ENCODE measurements at places on chromosomes 2 and 18.

DNA sequence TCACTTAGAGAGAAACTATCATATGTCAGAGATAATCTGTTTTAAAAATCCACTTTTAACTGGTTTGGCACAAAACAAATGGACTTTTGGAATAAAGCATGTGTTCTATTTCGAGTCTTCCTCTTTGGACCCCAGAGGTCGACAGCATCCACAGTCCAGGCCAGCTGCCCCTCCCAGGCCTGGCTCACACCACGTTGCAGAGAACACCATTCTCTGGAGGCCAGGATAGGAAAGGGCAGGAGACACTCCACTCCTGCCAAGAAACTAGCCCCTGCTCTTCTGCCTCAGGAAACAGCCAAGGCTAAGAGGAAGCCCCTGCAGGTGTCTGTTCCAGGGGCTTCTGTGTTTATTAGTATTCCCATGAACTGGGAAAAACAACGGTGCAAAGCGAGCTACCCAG, 456.6 kb upstream of the ID2 start:
- DNase-seq = no peak

- DNase-seq = no peak
These were observed 23.8 kb upstream of the MAL start for GRCh38 chr2:95001701-95002100.

DNA sequence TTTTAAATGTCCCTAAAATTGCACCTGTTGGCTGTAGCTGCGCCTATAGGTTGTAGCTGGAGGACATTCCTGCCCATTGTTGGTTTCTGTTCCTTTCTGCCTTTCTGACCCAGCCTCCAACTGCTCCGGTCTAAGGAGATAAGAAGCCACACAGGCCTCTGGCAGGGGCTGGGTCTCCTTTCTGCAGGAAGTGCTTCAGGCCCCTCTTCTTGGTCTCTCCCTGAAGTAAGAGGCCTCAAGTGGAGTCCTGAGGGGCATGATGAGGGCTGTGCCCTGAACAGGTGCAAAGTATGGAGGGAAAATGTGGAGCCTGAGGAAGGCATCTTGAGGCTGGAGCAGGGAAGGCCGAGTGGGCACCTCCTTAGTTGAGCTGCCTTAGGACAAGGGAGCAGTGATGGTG, 10.4 kb upstream of the SFTPB start:
- DNase-seq = no peak

- DNase-seq = no peak
These were observed 28.0 kb downstream of the ANKRD29 start for GRCh38 chr18:23634692-23635091.

GRCh38 chr2:31380243-31380642, 34.3 kb downstream of the XDH start:
- DNase-seq = no peak

DNA sequence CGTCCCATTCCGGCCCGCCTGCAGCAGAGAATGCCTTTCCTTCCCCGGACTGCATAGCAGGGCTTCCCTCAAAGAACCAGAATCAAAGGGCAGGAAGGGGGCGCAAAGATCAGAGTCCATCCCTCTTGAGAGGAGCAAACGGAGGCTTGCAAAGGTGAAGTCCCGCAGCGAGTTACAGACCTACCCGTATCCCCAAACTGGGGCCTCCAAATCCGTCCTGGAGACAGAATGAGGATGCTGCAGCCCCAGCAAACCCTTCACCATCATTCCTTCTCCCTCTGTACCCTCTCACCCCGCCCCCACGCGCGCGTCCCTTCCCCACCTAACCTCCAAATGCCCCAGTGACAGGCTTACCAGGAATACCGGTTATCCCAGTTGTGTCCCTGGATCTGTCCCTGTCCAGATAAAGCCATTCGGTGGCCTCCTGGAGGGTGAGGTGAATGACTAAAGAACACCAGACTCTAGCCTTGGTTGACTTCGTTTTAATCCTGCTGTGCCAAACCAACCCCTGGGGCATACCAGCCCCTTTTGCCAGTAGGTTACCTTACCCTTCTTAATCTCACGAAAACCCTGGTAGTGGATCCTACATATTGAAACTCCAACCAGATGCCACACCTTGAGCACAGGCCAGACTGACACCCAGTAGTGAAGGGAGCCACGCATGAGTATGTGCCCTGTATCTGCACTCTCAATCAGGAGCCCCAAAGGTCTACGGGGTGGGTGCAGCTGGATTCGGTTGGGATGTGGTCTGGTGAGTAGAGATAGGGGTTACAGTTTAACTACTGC, 961 bp upstream of the SLC40A1 start:
- DNase-seq = no peak

- no peak for DNase-seq
These were observed 4.6 kb upstream of the IMPACT start for GRCh38 chr18:24421831-24422230.

DNA sequence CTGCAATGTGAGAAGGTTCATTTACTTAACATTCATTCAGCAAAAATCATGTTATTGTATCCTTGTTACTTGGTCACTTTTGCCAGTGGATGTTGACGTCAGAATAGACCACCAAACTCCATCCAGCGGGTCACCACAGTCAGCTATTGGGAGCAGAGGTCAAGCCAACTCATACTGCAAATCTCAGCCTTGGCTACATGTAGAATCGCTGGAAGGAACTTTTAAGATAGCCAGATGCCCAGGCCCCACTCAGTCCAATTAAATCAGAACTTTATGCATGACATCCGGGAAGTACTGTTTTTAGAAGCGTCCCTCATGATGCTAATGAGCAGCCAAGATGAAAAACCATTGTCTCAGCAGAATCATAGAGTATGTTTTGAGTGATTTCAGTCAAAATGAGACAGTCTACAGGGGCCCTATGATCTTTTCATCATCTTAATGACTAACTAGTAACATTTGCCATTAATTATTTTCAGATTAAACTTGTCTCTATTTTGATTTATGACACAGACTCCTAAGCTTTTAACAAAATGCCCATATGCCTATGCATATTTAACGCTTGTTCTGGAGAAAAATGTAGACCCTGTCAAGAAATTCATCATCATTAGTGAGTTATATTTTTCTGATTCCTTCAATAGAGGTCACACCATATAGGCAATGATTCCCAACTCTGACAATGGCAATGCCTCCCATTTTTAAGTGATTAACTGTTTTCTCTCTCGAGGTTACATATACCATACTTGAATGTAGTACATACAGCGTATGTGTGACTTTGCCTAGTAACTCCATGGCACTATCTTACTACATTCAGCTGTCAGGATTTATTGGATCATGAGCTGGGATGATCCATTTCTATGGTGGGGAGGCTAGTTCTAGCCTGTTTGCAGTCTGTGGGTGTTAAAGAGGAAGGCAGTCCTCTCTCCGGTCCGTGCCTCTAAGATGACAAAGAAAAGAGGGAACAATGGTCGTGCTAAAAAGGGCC, 63.7 kb upstream of the CCBE1 start:
- no peak for DNase-seq

- no peak for DNase-seq
These were observed 8.6 kb downstream of the ATG4B start for GRCh38 chr2:241645915-241646645.

DNA sequence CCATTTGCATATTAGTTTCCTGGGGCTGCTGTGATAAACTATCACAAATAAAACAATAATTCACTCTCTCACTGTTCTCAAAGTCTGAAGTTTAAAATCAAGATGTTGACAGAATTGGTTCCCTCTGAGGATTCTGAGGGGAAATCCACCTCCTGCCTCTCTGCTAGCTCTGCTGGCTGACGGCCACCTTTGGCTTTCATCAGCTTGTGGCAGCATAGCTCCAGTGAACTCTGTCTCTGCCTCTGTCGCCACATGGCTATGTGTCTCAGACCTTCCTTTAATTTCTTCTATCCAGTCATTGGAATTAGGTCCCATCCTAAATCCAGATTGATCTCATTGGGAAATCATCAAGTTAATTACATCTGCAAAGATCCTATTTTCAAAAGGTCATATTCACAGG, 38.9 kb upstream of the TRIM43 start:
- DNase-seq = no peak

DNA sequence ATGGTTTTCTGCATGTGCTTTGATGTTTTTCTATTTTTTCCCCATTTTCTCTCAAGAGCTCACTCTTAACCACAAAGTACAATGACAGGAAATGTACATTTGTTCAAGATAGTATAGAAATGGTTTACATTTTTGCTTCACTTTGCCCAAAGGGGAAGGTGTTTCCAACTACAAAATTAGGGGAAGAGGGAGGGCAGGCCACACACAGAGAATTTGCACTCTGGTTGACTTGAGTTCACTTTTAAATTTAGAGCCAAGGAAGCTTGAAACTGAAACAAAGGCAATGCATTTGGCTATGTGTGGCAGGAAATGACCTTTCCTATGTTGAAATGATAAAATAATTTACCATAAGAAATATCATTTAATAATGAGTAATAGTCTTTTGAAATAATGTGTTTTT, 19.1 kb upstream of the VIT start:
- DNase-seq = no peak

DNA sequence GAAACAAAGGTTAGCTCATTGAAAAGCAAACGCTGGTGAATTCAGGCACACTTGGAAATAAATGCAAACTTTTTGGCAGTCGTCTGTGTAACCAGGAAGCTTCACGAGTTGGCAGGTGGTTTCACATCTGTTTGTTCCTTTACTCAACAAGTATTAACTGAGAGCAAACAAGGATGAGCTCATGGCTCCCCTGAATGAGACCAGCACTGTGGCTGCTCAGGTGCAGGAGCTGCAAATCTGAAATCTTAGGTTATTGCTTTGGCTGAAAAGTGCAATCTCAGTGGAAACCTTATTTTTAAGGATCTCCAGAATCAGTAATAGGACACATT, 46.3 kb downstream of the SH3RF3 start:
- DNase-seq = no peak

GRCh38 chr2:134927195-134927594, 8.6 kb downstream of the CCNT2 start:
- DNase-seq = no peak

- peak; percentile 32 for DNase-seq
These were observed 54.8 kb downstream of the ZNF407 start for GRCh38 chr18:74652392-74652988.

- DNase-seq = no peak
These were observed 62.5 kb upstream of the CYP1B1 start for GRCh38 chr2:38138419-38138818.
